Stimulated activated CD4-positive, alpha-beta T cell treated with anti-CD3 and anti-CD28 coated beads, Interleukin-1b, Interleukin-23, amount 100 ng/mL, for 4 hours (primary cell): ENCODE measurements at places on chromosomes 7 and 10.

DNA sequence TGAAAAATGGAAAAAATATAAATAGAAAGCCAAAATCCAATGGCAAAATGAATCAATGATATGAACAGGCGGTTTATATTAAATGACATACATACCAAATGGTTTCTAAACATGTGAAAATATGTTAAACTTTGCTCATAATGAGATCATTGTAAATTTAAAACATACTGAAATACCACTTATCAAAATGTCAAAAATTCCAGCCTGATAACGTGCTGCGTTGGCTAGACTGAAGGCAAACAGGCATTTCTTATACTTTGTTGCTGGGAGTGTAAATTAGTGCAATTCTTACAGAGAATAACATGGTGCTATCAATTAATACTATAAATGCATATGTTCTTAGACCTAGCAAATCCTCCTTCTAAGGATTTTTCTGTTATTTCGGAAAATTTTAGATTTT, 225.8 kb upstream of the FAM3C start:
- no peak for DNase-seq

- DNase-seq, result no peak
Measured at GRCh38 chr10:92822060-92822634, 26.2 kb upstream of the EXOC6 start.

- no peak for DNase-seq
Measured at GRCh38 chr7:98996150-98996552, 117.8 kb downstream of the TRRAP start.

GRCh38 chr10:112338957-112339356, 35.0 kb upstream of the ACSL5 start:
- DNase-seq, result no peak

- DNase-seq, result no peak
Measured at GRCh38 chr7:82021036-82021435, 251.2 kb upstream of the HGF start.

DNA sequence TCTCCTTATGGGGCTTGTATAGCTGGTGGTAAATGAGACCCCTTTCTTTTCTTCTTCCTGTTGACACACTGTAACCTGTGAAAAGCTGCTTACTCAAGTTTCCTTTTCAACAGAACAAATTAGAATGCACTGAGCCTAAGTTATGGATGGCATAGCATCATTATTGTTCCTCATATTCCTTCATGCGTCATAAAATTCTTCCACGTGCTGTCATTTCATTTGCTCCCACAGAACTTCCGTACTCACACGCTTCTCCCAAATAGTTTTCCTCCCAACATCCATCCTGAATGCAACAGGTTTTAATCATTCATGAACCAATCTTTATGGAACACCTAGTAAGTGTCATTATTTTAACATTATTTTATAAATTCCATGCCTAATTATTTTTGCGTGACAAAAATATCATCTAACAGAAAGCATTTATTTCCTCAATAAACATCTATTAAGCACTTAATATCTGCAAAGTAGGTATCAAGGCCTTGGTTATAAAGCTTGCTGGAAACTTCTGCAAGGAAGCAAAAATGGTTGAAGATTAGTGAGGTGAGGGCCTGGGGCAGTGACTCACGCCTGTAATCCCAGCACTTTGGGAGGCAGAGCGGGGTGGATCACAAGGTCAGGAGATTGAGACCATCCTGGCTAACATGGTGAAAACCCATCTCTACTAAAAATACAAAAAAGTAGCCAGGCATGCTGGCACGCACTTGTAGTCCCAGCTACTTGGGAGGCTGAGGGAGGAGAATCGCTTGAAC, 18.9 kb upstream of the SEPTIN7 start:
- no peak for DNase-seq

- DNase-seq, result no peak
Measured at GRCh38 chr10:5447611-5448071, 35.3 kb downstream of the NET1 start.

DNA sequence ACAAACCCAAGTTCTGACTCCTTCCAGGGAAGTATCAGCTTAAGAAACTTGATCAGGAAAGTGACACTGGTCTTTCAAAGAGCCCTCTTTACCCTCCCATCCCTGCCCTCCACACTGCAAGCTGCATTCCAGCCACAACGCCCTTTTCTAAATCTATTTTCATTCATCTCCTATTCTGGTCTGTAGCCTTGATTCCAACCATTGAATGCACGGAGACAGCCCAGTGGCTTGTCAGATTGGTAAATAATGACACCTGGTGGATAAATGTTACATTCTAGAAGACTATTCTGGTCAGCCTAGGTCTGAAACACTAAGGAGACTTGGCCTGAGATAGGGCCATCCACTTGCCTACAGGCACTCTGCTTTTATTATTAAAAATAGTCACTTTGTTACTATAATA, 20.9 kb downstream of the MORN4 start:
- DNase-seq, result no peak

- no peak for DNase-seq
Measured at GRCh38 chr7:29146057-29146706, at the start of gene CPVL. Gene CPVL, minus strand, starts transcription at chr7:29146537. Its CDS starts 25,476 bp downstream, at chr7:29121061.
